ENCODE measurements at places on chromosomes 3 and 15.

DNA sequence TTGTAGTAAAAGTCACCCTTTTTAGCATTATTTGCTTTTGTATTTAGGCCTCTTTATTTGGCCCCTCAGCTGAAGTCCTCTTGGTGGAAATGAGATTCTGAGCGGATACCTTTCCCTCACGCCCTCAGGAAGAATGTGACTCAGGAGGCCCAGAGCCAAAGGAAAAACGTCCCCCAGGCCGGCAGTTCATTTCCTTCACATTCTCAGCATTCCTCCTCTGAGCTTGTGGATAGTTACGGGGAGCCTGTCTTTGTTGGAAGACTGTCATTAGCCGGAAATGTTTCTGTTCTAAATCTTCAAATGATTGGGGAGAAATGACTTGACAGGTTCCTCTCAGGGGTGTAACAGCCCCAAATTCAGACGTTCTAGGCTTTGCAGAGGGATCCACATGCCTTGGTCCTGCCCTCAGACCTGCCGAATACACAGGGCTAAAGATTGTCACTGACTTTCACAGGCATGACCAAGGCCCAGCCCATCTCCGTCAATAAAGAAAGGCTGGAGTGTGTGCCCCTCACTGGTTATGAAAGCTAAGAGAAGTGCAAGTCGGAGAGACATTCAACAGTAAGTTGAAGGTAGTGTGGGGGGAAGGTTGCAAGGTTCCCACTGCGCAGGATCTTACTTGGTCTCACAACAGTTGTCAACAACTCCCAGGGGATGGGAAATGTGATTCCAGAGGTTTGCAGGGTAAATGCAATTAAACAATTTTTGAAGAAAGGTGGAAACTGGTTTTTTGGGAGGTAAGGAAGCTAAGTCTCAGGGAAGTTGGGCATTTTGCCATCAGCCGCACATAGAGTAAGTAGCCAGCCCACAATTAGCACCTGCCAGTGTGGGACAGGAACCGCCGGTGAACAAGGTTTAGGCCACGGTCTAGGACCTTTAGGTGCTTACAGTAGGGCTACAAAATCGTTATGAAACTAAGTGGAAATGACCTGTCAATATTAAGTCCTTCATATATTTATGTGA, 39.7 kb upstream of the MYZAP start:
- DNase-seq, result no peak

DNA sequence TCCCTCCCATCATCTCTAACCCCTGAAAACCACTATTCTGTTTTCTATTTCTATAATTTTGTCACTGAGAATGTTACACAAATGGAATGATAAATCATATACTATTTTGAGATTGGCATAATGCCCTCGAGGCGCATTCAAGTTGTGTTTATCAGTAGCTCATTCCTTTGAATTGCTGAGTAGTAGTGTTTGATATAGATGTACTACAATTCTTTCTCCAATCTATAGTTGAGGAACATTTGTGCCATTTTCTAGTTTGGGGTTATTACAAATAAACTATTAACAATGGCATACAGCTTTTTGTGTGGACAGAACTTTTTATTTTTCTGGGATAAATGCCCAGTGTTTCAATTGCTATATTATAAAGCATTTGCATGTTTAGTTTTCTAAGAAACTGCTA, 86.0 kb downstream of the CCR1 start:
- no peak for DNase-seq

DNA sequence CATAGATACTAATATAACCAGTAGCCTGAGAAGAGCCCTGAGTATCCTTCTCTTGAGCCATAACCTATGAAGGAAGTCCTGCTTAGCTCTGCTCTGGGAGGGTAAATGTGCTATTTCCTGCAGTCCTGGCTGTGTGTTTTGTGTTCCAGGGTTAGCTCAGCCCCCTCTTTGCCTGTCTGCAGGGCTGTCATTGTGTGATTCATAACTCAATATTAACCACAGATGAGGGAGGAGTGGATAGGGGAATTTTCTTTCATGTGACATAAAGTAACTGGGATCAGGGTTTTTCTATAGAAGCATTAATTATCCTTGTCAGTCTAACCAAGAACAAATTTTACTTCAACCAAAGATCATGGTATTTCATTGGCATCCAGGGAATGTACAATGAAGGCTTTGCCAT, 183.3 kb upstream of the ZBTB20 start:
- DNase-seq, result no peak

GRCh38 chr3:133996251-133996661, 33.5 kb downstream of the SLCO2A1 start:
- no peak for DNase-seq

DNA sequence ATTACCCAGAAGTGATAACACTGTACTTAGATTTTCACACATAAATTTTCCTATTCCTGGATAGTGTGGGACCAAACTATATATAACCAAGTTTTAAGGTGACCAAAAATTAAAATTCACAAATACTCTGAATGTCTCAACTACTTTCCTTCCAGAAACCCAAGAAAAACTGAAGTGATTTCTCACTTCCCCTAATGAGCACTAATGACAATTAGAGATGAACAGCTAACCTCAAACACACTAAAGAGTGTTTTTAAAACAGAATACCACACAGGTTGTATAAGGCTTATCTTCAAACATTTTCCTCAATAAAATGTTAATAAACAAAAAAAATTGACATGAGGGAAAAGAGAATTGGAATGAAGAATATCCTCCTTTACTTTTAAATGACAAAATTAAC, 188.2 kb downstream of the ZBTB20 start:
- DNase-seq, result no peak

DNA sequence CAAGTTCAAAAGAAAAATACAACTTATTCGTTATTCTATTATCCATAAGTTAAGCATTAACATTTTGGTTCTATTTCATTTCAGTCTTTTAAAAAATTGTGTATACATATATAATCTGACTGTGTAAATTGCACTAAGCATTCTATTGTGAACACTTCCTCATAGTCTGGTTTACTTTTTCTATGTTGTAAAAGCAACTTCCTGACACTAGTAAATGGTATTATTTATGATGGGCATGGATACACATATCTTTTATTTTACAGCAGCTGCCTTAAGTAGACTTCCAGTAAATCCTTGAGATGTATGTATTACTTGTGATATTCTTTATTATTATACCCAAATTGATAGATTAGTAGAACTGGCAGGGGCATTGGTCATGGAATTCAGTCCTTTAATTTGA, 58.2 kb downstream of the FNDC3B start:
- no peak for DNase-seq

- no peak for DNase-seq
Measured at GRCh38 chr3:133995264-133995663, 34.5 kb downstream of the SLCO2A1 start.

GRCh38 chr3:101940521-101941317, 91.4 kb downstream of the NFKBIZ start:
- DNase-seq, result no peak

- DNase-seq, result no peak
Measured at GRCh38 chr15:101773496-101774100, 29.7 kb upstream of the OR4F6 start.

DNA sequence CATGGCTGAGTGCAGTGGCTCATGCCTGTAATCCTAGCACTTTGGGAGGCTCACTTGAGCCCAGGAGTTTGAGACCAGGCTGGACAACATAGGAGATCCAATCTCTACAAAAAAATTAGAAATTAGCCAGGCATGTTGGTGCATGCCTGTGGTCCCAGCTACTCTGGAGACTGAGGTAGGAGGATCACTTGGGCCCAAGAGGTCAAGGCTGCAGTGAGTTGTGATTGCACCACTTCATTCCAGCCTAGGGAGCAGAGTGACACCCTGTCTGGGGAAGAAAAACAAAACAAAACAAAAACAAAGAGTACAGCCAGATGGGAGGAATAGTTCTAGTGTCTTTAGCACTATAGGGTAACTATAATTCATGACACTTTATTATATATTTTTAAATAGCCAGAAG, 26.2 kb upstream of the COMMD4 start:
- no peak for DNase-seq

GRCh38 chr3:41323467-41324155, 124.3 kb downstream of the CTNNB1 start:
- DNase-seq, result no peak

- DNase-seq, result no peak
Measured at GRCh38 chr3:61961900-61962299, 400.5 kb downstream of the PTPRG start.

GRCh38 chr3:115657168-115657567, 33.9 kb downstream of the GAP43 start:
- no peak for DNase-seq

DNA sequence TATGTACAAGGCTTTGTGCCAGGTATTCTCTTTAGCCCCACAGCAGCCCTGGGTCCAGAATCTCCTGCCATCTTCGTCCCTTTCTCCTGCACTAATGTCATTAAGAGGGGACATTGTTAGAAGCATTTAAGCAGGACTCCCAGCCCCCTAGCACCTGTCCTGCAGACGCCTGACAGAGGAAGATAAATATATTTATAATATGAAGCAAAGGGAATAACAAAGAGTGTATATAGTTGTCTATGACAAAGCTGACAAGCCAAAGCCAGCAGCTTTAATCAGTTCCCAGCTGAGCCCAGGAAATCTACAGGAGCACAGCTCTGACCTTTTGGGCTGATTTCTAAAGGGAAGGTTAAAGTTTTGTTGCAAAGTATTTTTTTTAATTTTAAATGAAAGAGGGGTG, 96.0 kb downstream of the MEGF11 start:
- no peak for DNase-seq

Data from activated CD8-positive, alpha-beta T cell treated with anti-CD3 and anti-CD28 coated beads, Interleukin-2, amount 10 ng/mL, durations not matched to agents 7 days and 5 days (primary cell).